ENCODE measurements at places on chromosomes 16 and 17.

DNA sequence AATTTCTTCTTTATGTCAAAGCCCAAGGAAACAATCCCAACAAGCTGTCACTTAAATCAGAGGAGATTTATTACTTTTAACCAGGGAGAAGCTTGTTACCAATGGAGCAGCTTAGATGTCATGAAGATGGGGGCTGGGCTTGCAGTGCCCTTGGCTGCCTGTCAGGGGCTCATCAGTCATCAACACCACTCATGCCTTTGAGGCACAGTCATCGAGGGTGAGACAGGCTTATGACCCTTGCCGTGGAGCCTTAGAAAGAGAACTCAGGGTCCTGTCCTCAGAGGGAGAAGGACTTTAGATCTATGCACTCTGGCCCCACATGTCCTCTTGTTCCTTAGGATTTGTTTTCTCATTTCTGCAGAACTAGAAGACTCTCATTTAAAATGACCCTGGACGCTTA, 318.3 kb downstream of the CBLN1 start:
- DNase-seq, result no peak

- no peak for DNase-seq
Measured at GRCh38 chr17:83075270-83075880, 4.0 kb upstream of the METRNL start.

DNA sequence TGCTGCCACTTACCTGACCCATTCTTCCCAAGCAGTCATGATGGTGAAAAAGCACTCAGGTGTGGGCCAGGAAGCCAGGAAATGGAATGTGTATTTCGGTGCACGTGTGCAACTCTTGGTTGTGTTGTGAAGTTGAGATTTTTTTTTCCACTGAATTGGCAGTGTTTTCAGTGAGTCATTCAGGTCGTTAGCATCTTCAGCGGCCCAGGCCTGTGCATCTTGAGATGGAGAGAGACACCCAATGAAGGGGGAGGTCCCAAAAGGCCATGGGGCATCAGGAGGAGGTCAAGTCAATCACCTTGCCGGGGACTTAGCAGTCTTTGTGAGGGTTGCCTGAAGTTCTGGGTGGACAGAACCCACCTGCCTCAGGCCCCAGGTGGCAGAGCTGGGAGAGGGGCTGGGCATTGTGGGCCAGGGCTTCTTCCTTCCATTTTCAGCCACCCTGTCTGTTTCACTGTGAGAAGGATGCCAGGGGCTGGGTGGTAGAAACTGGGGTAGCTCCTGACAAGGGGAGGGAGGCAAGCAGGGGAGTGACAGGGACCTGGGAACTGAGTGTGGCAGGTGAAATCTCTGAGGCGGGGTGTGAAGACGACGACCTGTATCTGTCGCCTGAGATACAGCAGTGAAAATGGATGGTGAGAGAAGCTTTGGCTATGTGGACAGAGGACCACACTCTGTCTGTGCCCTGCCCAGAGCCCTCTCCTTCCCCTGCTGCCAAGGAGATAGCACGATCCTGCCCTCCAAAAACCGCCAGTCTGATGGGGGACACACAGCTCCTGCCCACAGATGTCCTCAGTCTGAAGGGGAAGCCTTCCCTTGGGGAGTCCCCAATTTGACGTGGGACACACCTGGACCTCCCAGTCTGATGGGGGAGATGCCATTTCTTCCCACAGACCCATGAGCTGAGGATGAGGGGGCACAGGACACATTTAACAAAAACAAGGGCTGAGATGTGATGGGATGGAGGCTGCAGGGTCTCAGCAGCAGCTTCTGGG, 11.9 kb downstream of the TBKBP1 start:
- DNase-seq, result no peak

DNA sequence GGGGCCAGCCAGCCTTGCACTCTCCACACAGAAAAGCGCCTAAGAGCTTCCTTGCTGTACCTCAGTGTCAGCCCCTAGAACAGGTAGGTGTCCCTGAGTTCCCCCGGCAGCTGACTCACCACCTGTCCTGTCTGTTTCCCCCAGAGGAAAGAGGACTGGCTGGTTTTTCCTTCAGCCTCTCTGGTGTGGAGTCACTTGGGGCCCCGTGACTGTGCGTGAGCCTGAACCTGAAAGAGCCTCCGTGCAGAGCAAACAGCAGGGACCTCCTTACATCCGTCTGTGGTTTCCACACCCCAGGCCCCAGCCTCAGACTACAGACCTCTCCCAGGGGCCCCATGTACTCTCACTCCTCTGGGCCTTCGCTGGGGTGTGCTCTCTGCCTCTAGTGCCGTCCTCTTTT, 87.8 kb downstream of the GNAO1 start:
- DNase-seq, result no peak

DNA sequence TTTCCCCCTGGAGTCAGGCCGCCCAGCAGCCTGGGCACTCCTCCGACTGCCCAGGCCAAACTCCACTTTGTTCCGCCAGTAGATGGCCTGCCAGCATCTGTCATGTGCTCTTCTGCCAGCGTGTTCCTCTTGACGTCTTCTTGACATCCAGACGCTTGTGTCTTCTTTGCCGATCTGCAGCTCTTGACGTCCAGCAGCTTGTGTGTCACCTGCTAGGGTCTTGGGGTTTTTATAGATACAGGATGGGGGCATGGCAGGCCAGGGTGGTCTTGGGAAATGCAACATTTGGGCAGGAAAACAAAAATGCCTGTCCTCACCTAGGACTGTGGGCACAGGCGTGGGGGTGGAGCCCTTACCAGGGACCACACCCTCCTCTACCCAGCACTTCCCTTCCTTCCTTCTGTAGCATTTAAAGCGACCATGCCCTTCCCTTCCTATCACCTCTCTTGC, 88.7 kb downstream of the BMERB1 start:
- no peak for DNase-seq

- peak; percentile 14 for DNase-seq
Measured at GRCh38 chr16:68275611-68276191, 11.4 kb downstream of the SLC7A6 start.

DNA sequence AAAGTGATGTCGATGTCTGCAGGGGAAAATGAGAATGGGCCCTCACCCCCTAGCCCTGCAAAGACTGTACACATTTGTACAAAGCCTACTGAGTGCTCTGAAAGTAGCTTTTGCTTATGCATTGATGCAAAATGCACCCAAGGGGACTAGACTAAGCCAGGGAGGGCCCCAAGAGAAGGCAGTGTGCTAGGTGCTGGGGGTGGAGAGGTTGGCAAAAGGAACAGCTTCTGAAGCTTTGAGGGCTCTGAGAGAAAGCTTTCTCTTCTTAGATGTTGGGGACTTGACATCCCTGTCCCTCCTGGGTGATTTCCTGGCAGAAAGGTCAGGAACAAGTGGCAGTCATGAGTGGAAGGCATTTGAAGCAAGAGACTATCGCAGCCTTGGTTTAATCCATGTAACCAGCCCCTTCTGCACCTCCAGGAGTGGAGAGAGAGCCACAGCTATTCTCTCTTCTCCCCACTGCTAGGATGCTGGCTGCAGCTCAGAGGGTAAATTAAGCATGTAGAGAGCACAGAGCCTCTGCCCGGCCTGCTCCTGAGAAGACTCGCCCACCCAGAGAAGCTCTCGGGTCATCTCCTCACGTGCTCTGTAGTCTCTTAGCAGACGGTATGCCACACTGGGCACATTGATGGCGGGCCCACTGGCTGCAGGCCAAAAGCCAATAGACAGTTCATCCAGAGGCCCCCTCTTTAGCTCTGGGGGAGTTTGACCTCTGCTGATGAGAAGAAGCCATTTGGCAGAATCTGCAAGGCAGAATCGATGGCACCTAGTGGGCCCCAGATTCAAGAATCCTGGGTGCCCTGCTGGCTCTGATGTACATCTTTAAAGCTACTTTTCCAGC, 221.4 kb downstream of the MSI2 start:
- DNase-seq, result no peak

DNA sequence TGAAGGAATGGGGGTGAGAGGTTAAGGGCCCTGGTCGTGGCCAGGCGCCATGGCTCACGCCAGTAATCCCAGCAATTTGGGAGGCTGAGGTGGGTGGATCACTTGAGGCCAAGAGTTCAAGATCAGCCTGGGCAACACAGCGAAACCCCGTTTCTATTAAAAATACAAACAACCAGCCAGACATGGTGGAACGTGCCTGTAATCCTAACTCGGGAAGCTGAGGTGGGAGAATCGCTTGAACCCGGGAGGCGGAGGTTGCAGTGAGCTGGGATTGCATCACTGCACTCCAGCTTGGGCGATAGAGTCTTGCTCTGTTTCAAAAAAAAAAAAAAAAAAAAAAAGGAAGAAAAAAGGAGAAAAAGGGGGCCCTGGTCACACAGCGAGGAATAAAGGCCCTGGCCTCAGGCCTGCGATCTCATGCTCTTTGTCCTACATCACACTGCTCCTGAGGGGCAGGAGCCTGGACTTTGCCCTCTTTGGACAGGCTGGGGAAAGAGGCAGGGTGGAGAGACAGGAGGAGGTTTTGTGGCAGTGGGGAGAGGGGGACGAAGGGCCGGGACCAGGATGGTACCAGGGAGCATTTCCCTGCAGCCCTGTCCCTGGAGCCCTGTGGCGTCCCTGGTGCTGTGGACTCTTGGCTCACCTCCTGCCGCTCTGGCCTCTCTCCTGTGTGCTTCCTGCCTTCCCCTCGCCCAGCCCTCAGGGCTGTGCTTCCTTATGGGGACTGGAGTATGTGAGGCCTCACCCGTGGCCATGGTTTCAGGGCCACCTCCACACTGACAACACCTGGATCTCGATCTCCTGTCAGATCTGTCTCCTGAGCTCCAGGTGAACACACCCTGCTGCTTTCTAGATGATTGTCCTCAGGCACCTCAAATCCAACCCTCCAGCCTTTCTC, 19.7 kb upstream of the SLC25A19 start:
- no peak for DNase-seq

DNA sequence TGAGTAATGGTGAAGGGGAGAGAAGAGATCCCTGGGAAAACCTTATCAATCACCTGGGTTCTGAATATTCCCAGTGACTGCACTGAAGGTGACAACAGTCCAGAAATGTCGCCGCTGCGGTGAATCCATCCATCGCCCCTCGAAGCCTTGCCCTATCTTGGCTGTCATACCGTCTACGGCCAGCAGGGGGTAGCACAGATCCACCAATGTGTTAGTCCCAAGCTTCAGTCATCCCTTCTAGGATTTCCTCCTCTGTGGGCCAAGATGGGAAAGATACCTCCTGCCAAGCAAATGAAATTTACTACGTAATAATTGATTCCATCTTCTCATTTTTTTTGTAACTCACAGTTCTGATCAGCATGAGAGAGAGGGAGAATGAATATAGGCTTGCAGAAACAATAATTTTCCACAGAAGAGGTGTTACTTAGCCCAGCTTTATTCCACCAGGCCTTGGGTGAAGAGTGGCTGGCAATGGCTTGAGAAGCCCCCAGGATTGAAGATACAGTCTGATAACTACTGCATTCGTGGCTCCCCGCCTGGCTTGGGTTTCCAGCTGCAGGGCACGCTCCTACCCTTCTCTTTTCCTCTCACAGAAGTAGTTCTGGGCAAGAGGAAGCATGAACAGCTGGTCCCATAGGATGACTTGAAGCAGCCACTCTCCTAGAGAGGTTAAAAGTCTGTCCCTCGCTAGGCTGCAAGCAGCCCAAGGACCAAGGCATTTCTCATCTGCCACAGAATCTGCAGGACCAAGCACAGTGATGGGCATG, 2.6 kb upstream of the FMNL1 start:
- peak; percentile 89 for DNase-seq

DNA sequence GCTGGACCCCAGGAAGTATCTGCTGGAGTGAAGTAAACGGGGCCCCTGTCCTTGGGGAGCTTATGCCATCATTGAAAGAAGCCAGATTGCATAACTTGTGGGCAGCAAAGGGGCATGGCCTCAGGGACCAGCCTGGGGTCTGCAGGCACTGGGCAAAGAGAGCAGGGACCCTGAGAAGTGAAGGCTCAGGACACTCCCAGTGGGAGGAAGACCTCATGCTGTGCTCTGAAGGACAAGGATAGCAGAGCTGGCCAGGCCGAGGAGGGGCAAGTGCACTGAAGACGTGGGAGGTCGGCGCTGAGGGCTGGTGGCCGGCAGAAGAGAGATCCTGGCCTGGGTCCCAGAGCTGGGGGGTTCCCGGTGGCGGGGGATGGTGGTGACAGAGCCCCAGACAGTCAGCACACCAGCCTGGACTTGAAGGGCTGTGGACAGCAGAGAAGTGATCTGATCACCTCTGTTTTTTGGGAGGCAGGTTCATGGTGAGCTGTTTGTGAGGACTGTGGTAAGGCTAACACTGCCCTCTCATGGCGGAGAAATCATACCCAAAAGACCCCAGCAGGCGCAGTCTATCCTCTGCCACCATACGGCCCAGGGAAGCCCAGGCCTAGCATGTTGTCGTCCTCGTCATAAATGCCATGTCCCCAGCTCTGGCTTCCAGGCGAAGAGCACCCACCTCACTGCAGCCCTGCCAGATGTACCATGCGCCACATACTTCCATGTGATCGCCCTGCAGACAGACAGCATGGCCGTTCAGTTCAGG, 7.1 kb upstream of the CNP start:
- no peak for DNase-seq

GRCh38 chr17:32266051-32266388, 388 bp downstream of the RHBDL3 start:
- no peak for DNase-seq

All from activated naive CD4-positive, alpha-beta T cell (primary cell).